Activated CD8-positive, alpha-beta memory T cell treated with anti-CD3 and anti-CD28 coated beads, Interleukin-2, amount 50 U/mL, for 4 hours (primary cell): ENCODE measurements at places on chromosomes 5 and 9.

- DNase-seq: no peak
Measured at GRCh38 chr9:98867429-98868168, 60.1 kb downstream of the GALNT12 start.

GRCh38 chr5:56814361-56814962, 887 bp upstream of the MAP3K1 start:
- peak; percentile 37 for DNase-seq

- no peak for DNase-seq
Measured at GRCh38 chr9:95000821-95001220, 274.3 kb downstream of the AOPEP start.

DNA sequence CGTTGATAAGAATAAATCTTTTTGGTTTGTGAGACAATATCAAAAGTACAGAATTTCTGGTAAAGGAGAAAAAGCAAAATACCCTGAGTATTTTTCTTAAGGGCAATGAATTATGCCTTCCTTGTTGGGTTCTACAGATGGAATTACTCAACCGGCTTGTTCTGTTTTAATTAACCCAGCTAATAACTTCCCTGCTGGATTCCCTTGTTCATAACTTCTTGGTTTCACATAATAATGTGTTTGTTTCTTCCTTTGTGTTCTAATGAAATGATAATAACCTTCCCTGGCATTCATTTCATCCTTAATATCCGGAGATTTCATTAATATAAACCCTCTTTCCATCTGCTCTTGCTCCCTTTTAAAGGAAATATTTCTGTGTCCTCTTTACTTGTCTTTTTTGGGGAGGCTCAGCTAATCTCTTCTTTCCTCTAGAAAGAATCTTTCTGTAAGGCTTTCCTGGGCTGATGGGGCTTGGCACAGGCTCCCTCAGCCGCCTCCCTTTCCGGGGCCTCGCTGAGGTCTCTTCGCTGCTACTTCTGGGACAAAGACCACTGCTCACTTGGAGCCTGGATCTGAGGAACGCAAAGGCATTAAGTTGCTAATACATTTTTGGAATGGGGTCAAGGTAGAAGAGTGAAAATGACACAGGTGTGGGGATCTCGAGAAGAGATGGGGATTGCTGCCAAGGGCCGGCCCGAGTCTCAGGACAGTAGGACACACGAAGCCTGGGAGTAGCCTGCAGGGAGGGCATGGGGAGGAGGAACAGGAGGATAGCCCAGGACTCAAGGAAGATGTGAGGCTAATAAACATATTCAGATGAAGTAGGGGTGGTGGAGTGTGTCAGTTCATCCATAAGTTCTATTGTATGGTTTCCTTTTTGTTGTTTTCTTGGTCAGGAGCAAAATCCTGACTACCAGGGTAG, 118.5 kb downstream of the NRG2 start:
- no peak for DNase-seq

DNA sequence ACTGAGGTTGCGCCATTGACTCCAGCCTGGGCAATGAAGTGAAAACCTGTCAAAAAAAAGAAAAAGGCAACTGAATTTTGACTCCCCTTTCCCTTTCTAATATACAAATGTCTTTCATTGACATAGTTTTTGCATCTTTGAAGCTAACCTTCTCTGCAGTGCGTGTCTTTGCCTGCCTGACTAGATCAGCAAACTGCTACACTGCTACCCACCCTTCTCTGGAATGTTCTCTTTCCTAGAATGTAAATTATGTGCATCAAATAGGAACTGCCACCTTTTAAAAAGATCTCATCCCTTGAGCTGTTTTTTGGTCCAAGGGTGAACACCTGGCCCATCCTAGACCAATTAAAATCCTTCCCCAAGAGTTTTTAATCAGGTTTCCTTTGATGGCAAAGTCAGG, 127.6 kb downstream of the SLC28A3 start:
- no peak for DNase-seq

- DNase-seq: no peak
Measured at GRCh38 chr9:101408374-101409078, 9.9 kb downstream of the ZNF189 start.

- no peak for DNase-seq
Measured at GRCh38 chr5:17178373-17178675, 39.1 kb upstream of the BASP1 start.

DNA sequence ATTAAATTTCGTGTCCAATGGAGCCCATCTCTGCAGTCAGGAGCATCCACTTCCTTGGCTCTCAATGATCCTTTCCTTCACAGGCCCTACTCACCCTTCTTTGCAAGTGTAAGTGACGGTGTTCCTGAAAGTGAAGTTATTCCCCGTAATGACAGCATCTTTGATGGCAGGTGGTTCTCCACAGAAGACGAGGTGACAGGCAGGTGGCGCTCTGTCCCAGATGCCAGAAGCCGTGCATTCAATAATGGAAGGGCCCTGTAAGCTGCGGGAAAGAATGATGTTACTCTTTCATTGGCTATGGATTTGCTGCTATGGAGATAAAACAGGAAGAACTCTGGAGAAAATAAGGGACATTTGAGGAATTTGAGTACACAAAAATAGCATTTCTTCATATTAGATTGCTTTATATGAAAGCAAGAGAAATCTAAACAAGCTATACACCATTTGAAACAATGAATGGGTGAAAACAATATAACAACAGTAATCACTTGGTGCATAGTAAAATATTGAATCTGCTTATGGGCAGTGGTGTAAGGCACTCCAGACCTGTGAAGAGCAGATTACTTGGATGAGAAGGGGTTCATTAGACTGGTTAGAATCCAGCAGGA, 89.9 kb upstream of the TXNDC8 start:
- no peak for DNase-seq

DNA sequence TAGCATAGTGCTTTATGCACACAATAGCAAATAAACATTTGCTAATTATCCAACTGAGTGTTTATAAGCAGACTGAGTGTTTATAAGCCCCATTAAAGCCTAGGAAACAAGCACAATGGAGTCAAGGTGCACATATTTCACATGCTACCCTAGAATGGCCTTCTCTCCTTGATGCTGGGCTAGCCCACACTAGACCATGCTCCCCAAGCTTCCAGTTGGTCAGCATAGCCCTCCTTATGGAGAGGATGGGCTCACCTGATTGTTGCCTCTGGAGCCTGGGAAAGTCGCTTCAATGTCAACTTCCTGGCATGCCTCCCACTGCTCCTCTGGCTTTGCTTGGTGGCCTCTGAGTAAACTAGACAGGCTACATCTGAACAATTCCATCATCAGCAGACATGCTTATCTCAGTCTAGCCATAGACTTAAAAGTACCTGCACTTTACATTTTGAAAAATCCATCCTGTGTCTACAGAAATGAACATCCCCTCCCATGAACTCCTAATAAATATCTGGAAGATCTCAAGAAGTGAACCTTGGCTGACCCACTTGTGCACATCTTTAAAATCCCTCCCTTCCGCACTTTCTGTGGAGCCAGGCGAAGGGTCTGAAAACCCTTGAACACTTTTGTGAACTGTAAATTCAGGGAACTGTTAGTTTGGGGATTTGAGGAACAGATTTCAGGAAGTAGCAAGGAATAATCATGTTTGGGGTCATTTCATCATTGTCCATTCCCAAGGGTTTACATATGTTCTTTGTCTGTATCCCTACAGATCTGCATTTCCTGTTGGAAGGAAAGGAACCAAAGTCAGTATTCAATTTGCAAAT, 486.6 kb downstream of the ARHGEF28 start:
- no peak for DNase-seq

GRCh38 chr9:94757158-94757557, 30.7 kb downstream of the AOPEP start:
- no peak for DNase-seq

- DNase-seq: no peak
Measured at GRCh38 chr5:180156141-180156540, 52.9 kb downstream of the RASGEF1C start.

- DNase-seq: no peak
Measured at GRCh38 chr5:101969742-101970141, 326.3 kb downstream of the SLCO4C1 start.

GRCh38 chr9:137308057-137308619, 6.1 kb upstream of the NRARP start:
- no peak for DNase-seq

- DNase-seq: no peak
Measured at GRCh38 chr9:81394881-81395675, 294.3 kb downstream of the TLE1 start.

GRCh38 chr9:133637451-133638055, 1.4 kb downstream of the DBH start:
- no peak for DNase-seq

DNA sequence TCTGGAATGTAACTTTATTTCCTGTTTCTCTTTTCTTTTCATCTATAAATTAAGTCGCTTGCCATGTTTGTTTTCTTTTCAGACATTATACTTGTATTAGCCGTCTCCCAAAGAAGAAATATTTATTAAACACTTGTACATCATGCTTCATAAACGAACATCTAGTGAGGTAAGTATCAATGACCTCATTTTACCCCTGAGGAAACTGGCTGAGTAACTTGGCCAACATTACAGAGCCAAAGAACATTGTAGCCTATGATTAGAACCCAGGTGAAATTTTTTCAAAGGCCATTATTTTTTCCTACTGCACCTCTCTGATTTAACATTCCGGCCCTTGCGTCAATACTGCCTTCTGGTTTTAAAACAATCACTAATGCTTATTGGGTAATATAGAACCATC, 4.2 kb downstream of the FREM1 start:
- DNase-seq: no peak

DNA sequence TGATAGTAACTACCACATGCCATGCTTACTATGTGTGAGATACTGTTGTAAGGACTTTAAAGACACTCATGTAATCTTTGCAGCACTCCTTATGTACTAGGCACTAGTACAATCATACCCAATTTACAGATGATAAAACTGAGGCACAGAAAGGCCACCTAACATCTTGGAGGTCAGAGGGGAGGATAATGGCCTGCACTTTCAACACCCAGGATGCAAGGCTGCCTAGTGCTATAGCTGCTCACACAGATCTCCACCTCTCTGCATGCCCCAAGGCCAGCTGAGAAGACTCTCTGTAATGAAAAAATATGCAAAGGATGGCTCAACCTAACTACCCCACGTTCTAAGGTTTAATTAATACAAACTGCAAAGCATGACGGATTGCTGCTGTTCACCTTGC, 57.2 kb downstream of the GNAQ start:
- DNase-seq: no peak

DNA sequence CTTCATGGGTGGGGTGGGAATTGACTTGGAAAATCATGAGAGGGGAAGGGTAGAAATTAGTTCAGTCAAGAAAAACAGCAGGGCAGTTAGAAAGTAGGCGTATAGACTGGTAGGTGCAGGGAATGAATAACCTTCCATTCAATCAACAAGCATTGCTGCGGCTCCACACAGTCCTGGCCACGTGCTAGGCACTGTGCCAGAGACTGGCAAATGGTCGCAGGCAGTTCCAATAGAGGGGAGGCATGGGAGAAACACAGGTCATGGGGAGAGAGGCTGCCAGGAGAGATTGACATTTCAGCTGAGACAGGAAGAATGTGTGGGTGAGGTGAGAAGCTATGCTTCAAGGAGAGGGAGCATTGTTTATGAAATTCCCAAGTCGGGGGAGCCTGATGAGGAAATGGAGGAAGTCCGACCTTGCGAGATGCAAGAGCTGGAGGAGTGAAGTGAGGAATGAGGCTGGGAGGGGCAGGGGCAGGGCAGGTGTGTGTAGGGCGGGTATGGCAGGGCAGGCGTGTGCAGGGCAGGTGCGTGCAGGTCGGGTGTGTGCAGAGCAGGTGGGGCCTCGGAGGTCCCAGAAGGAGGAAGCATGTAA, 54.4 kb upstream of the PPARGC1B start:
- DNase-seq: no peak

DNA sequence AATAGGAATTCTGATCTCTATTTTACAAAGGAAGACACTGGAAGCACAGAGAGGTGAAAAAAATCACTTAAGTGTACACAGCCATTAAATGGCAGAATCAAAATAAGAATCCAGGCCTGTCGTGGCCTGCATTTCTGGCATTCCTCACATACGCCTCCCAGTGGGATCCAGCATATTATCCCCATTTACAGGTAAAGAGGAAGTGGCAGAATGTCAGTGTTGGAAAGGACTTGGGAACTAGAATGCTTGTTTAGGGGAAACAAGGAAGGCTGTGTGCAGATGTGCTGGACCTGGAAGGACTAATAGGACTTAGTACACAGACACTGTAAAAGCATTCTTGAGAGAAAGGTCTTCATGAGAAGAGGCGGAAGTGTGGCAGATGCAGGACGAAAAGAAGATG, 241.8 kb downstream of the TRIM32 start:
- no peak for DNase-seq

DNA sequence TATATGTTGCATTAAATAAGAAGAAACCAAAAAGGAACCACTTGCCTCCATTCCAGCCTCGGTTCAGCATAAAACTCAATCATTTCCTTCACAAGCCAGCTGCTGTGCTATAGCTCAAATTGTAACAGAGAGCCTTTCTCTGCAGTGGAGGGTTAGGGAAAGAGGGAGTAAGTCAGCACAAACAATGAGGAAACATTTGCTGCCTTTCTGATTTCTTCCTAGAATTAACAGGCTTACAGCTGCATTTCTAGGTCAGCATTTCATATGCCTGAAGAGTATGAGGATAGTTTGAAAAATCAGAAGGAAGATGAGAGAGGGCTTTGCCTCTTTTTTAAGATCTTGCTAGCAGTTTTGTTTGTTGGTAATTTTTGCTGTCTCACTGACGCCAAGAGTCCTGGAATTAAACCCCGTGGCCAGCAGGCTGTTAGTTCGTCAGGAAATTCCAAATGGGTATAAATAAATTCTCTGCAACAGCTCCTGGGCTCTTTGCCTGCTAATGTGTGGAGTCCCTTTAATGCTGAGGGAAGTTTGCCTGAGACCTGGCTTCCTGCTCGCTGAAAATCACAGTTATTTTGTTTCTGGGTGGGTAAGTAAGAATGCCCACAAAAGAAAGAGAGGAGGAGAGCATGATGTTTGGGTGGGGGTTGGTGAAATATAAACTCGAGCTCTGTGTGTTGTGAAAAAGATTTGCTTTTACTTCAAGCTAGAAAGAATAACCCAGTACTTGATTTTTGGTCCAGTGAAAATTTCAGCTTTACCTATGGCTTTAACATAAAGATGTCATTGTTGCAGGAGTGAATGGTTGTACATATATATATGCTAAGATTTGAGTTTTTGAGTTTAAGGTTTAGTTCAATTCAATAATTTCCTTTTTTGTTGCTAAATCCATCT, 148.1 kb upstream of the DMRT1 start:
- DNase-seq: no peak

- no peak for DNase-seq
Measured at GRCh38 chr9:120439926-120440325, 140.0 kb downstream of the CDK5RAP2 start.

- DNase-seq: no peak
Measured at GRCh38 chr9:128358861-128359260, 12.3 kb upstream of the URM1 start.

GRCh38 chr9:33731142-33731541, 64.2 kb upstream of the PRSS3 start:
- DNase-seq: no peak
